ENCODE measurements at places on chromosomes 13 and 19.

- no peaks in the 10 kb centered on the region for H3K36me3 ChIP-seq
- no peaks in the 10 kb centered on the region for H3K4me1 ChIP-seq
- H3K4me3 ChIP-seq = no peak overlapping the region
- no peaks in the 10 kb centered on the region for H3K27me3 ChIP-seq
- H3K27ac ChIP-seq = no peak overlapping the region
These were observed 50.5 kb upstream of the ZNF507 start for GRCh38 chr19:32294871-32295438.

GRCh38 chr13:85419611-85420010 lies 379.6 kb downstream of the SLITRK6 start:
- no peak overlapping the region for H3K4me3 ChIP-seq
- no peak overlapping the region for H3K27ac ChIP-seq
- H3K27me3 ChIP-seq = no peaks in the 10 kb centered on the region
- no peak for DNase-seq

GRCh38 chr13:101869553-101869952 lies 417.1 kb downstream of the ITGBL1 start:
- H3K36me3 ChIP-seq = no peaks in the 10 kb centered on the region
- no peak overlapping the region for H3K4me3 ChIP-seq
- H3K4me1 ChIP-seq = peaks cover 5% of the 10 kb centered on the region
- H3K27me3 ChIP-seq = no peaks in the 10 kb centered on the region
- H3K27ac ChIP-seq = no peak overlapping the region

DNA sequence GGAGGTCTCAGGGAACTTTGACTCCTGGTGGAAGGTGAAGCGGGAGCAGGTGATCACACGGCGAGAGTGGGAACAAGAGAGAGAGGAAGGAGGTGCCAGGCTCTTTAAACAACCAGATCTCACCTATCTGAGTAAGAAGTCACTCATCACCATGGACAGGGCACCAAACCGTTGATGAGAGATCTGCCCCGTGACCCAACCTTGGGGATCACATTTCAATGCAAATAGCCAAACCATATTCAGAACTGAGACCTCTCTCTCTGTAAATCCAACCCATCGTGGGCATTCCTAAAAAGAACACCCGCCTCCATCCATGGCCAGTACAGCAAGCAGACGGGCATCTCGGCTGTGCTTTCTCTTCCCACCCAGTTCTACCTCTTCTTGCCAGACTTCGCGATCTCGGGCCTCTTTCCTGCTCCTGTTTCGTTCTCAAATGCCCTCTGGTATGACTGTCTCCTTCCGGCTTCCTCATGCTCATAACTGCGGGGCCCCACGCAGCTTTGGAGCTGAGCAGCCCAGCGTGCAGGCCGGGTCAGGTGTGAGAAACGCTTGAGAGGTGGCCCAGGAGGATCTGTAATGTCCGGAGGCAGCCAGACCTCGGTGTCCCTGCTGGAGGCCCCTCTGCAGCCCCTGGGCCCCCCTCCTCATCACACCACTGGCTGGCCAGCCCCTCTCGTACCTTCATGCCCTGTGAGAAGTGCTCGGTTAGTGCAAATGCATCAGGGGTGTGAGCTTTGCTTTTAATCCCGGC lies 97.0 kb upstream of the GPR183 start:
- H3K27ac ChIP-seq = no peak overlapping the region
- H3K27me3 ChIP-seq = no peaks in the 10 kb centered on the region

DNA sequence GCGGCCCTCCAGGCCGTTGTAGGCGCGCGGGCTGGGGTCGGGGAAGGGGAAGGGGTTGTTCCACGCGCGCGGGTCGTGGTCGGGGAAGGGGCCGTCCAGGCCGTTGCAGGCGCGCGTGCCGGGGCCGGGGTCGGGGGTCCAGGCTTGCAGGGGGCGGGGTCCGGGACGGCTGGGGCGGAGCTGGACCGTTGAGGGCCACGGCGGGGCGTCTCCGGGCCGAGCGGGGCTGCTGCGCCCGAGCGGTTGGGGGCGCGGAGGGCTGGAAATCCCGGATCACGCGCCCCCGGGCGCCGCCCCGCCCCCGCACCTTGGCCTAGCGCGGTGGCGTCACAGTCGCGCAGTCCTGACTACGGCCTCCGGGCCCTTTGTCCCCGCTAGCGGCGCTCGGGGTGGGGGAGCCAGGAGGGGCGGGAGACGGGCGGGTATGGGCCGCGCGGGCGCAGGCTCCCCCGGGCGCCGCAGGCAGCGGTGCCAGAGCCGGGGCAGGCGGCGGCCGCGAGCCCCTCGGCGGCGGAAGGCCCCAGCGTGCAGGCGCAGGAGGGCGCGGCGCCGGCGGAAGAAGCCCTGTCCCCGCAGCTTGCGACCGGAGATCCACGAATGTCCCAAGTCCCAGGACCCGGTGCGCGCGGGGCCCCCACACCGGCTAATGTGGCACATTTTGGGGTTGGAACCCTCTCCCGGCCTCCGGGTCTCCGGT lies 665 bp downstream of the GPX4 start:
- H3K27ac ChIP-seq = peak overlapping the region; percentile 66
- H3K4me1 ChIP-seq = peaks cover 5% of the 10 kb centered on the region
- no peaks in the 10 kb centered on the region for H3K27me3 ChIP-seq
- peak overlapping the region; percentile 93 for H3K4me3 ChIP-seq
- H3K36me3 ChIP-seq = peaks cover 10% of the 10 kb centered on the region
- peak; percentile 86 for DNase-seq

DNA sequence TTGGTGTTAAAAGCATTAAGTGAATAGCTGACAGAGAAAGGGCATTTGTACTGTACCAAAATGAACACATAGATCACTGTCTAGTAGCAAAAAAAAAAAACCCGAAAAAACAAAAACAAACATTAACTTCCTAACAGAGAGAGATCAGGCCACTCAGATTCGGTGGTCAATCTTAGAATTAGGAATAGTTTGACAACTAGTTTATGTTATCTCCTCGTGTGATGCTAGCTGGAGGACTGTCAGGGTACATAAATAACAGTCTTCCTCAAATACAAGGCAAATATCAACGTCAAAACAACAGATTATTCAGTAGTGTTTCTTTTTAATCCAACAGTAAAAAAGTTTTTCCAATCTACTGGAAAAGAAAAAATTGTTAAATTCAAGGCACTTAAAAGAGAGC lies 1.7 kb downstream of the ZMYM5 start:
- no peak overlapping the region for H3K27ac ChIP-seq
- no peaks in the 10 kb centered on the region for H3K36me3 ChIP-seq
- no peaks in the 10 kb centered on the region for H3K27me3 ChIP-seq
- DNase-seq = no peak
- peak overlapping the region; percentile 82 for H3K4me3 ChIP-seq

DNA sequence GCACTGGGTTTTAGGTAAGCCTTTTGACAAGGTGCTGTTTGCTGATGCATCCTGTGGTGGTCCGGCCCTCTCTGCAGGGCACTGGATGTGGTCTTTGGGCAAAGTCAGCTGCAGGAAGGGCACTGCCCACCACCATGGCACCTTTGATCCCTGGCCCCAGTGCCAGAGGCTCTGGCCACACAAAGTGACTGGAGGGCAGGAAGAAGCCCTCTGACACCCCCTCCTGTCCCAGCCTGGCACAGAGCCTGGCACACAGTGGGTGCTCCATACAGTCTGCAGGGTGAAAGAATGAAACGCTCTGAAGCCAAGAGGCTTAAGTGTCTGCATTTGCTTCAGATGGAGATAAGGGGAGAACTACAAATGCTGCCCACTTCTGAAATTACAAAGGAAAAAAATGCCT lies 47.6 kb upstream of the CNMD start:
- H3K4me1 ChIP-seq = peaks cover 4% of the 10 kb centered on the region
- no peaks in the 10 kb centered on the region for H3K36me3 ChIP-seq
- H3K27me3 ChIP-seq = no peaks in the 10 kb centered on the region
- no peak overlapping the region for H3K27ac ChIP-seq
- no peak overlapping the region for H3K4me3 ChIP-seq

DNA sequence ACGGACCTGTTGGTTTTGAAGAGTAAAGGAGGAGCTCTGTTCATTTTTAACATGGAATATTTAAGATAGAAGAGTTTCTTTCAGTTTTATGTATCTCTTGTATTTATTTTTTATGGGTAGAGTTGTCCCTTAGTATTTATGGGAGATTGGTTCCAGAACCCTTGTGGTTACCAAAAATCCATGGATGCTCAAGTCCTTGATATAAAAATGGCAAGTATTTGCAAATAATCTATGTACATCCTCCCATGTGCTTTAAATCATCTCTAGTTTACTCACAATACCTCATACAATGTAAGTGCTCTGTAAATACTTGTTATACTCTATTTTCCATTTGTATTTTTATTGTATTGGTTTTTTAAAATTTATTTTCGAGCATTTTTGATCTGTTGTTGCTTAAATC lies 63.1 kb downstream of the TM9SF2 start:
- peaks cover 5% of the 10 kb centered on the region for H3K36me3 ChIP-seq
- no peak overlapping the region for H3K4me3 ChIP-seq
